ENCODE measurements at places on chromosomes 2 and 18.
A peak's percentile ranks its signal among the peaks of the same experiment; 100 is the strongest.

GRCh38 chr2:48600917-48601316, 16.7 kb upstream of the GTF2A1L start:
- no peaks in the 10 kb centered on the region for H3K27me3 ChIP-seq
- no peak for DNase-seq
- no peak overlapping the region for H3K4me3 ChIP-seq
- H3K4me1 ChIP-seq: no peaks in the 10 kb centered on the region
- H3K27ac ChIP-seq: no peak overlapping the region

DNA sequence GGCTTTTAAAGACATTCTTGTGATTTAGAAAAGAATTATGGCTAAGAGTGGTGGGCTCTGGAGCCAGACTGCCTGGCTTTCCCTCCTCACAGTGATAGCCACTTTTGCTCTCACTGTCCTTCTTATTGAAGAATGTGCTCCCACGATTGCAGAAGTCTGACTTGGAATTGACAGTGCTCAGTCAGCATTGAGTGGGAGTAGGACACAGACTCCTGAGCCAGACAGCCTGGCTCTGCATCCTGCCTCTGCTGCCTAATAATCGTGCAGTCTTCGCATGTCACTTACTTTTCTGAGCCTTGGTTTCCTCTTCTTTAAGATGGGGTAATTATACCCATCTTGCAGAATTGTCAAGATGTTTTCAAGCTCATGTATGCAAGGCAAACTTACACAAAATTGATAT, 23.3 kb downstream of the SPATS2L start:
- H3K27me3 ChIP-seq: no peaks in the 10 kb centered on the region
- no peak overlapping the region for H3K27ac ChIP-seq
- H3K4me1 ChIP-seq: peaks cover 17% of the 10 kb centered on the region
- no peaks in the 10 kb centered on the region for H3K36me3 ChIP-seq
- no peak overlapping the region for H3K4me3 ChIP-seq

DNA sequence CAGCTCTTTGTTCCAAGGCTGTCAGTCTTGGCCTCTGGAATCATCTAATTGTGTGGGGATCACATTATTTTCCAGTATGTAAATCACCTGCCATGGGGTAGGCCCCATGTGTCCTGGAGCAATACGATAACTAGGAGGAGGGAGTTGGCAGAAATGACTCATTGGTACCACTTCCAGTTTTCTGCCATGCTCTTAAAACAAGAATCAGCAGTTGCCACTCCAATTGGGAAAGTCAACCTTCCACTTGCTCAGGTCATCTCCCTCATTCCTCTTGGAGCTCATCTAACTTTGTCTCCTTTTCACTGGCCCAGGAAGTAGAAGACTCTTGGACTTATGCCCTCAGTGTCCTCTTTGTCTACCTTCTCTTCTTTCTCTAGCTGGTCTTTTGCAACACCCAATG, 487.0 kb downstream of the SLC4A3 start:
- no peak for DNase-seq
- H3K4me1 ChIP-seq: no peaks in the 10 kb centered on the region
- H3K36me3 ChIP-seq: no peaks in the 10 kb centered on the region
- no peak overlapping the region for H3K27ac ChIP-seq

- no peak for DNase-seq
- peaks cover 27% of the 10 kb centered on the region for H3K4me1 ChIP-seq
- no peaks in the 10 kb centered on the region for H3K27me3 ChIP-seq
- H3K36me3 ChIP-seq: no peaks in the 10 kb centered on the region
Measured at GRCh38 chr2:177165721-177166711, 46.6 kb upstream of the HNRNPA3 start.

DNA sequence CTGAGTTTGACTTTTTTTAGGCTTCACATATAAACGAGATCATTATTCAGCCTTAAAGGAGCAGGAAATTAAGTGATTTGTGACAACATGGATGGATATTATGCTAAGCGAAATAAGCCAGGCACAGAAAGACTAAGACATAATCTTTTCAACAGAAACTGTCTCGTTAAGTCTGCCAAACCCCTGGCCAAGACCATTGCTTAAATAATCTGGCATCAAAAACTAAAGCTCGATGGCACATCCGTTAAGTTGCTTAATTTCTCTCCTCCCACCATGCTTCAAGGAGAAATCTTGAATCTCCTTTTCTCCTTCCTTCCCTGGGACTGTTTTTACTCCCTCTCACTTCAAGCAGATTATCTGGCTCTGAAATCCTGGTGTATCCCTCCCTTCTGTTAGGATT, 140.3 kb downstream of the GALNT14 start:
- H3K36me3 ChIP-seq: no peaks in the 10 kb centered on the region
- DNase-seq: no peak
- no peak overlapping the region for H3K4me3 ChIP-seq
- no peak overlapping the region for H3K27ac ChIP-seq

GRCh38 chr2:149800624-149801542, 213.3 kb upstream of the MMADHC start:
- H3K4me3 ChIP-seq: no peak overlapping the region
- no peak overlapping the region for H3K27ac ChIP-seq

- no peaks in the 10 kb centered on the region for H3K27me3 ChIP-seq
- H3K4me3 ChIP-seq: no peak overlapping the region
- H3K27ac ChIP-seq: no peak overlapping the region
- H3K36me3 ChIP-seq: no peaks in the 10 kb centered on the region
- no peak for DNase-seq
Measured at GRCh38 chr2:222677981-222678380, 6.5 kb downstream of the MOGAT1 start.

- no peaks in the 10 kb centered on the region for H3K27me3 ChIP-seq
- peak overlapping the region; percentile 4 for H3K27ac ChIP-seq
- H3K36me3 ChIP-seq: no peaks in the 10 kb centered on the region
- H3K4me3 ChIP-seq: no peak overlapping the region
- no peak for DNase-seq
Measured at GRCh38 chr2:109244750-109245382, 115.9 kb downstream of the SH3RF3 start.

DNA sequence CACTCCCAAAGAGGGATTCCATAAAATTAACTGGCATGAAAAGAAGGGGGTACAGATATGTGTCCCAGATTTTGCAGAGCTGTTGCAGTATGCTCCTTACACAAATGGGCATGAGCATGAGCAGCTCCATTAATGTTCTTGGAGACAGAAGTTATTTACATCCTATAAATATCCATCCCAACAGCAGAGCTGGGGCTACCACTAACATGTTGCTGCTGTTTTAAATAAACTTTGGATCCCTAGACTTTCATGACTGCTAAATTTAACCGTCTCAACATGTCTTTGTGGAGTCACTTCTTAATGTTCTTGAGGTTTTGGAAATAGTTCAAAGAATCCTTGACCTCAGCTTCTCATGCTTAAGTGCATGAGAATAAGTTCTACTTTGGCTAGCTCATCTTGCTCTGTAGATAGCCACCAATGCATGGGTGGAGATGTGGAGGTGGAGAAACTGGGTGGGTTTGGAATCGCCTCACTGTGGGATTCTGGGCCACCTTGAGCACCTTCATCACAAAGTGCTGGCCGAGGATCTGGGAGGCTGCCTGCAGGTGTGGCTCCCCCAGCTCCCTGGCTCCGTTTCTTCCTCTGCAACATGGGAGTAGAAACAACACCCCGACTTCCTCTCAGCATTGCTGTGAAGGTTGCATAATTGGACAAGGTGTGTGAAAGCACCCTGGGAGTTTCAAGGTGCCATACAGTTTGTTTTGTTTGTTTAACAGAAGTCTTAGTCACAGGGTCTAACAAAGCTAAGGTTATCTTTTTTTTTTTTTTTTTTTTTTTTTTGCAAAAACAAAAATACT, 307.2 kb downstream of the MYCN start:
- H3K4me3 ChIP-seq: no peak overlapping the region
- H3K4me1 ChIP-seq: peaks cover 5% of the 10 kb centered on the region
- no peak for DNase-seq
- no peaks in the 10 kb centered on the region for H3K27me3 ChIP-seq
- H3K36me3 ChIP-seq: no peaks in the 10 kb centered on the region
- H3K27ac ChIP-seq: no peak overlapping the region

GRCh38 chr2:107807988-107808387, 18.7 kb upstream of the RGPD4 start:
- H3K4me1 ChIP-seq: peaks cover 4% of the 10 kb centered on the region
- no peaks in the 10 kb centered on the region for H3K27me3 ChIP-seq
- peak overlapping the region; percentile 0 for H3K27ac ChIP-seq
- no peaks in the 10 kb centered on the region for H3K36me3 ChIP-seq

- no peaks in the 10 kb centered on the region for H3K27me3 ChIP-seq
- no peaks in the 10 kb centered on the region for H3K36me3 ChIP-seq
Measured at GRCh38 chr2:205771031-205771430, 88.7 kb downstream of the NRP2 start.

DNA sequence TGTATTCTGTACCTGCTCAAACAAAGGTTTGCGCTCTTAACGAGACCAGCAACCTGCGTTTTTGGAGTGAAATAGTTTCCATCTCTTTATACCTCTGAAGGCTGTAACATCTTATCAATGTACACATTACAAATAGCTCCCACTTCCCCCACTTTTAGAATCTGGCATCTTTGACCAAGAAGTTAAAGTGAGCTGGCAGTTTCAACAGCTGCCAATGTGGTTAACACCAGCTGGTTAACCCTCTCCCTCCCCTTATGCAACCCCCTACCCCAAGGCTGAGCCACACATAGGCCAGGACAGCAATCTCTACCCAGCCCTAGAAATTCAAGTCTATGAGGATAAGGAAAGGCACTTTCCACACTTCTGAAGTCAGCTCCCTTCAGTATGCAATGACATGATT, 2.2 kb upstream of the SERTAD2 start:
- no peaks in the 10 kb centered on the region for H3K36me3 ChIP-seq
- DNase-seq: no peak
- H3K4me1 ChIP-seq: peaks cover 25% of the 10 kb centered on the region

DNA sequence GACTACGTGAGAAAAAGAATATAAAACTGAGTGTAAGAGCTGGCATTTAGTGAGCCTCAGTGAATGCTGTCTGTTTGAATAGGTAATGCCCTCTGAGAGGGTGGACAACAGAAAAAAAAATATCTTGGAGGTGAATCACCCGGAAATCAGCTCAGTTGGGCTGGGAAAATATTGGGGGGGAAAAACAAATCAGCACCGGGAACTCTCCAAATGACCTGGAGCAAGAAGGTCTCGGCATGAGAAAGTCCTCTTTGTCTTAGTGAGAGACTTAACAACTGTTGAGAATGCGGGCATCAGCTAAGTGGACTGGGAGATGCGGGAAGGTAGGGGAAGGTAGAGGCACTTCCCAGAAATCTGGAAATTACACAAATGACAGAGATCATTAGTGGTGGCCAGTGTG, 109.4 kb upstream of the POU3F3 start:
- H3K4me1 ChIP-seq: no peaks in the 10 kb centered on the region
- H3K36me3 ChIP-seq: no peaks in the 10 kb centered on the region
- H3K4me3 ChIP-seq: no peak overlapping the region

GRCh38 chr2:57809230-57809629, 237.4 kb upstream of the VRK2 start:
- H3K36me3 ChIP-seq: no peaks in the 10 kb centered on the region
- no peaks in the 10 kb centered on the region for H3K4me1 ChIP-seq
- DNase-seq: no peak
- H3K27me3 ChIP-seq: no peaks in the 10 kb centered on the region
- no peak overlapping the region for H3K4me3 ChIP-seq

- no peak overlapping the region for H3K27ac ChIP-seq
- no peaks in the 10 kb centered on the region for H3K4me1 ChIP-seq
- no peaks in the 10 kb centered on the region for H3K36me3 ChIP-seq
- peak; percentile 69 for DNase-seq
- no peak overlapping the region for H3K4me3 ChIP-seq
Measured at GRCh38 chr2:191566344-191566743, 111.6 kb upstream of the NABP1 start.

GRCh38 chr2:143428700-143429099, 299.5 kb downstream of the ARHGAP15 start:
- H3K4me3 ChIP-seq: no peak overlapping the region
- H3K27me3 ChIP-seq: no peaks in the 10 kb centered on the region
- DNase-seq: no peak
- H3K36me3 ChIP-seq: no peaks in the 10 kb centered on the region
- no peak overlapping the region for H3K27ac ChIP-seq
- peaks cover 19% of the 10 kb centered on the region for H3K4me1 ChIP-seq

DNA sequence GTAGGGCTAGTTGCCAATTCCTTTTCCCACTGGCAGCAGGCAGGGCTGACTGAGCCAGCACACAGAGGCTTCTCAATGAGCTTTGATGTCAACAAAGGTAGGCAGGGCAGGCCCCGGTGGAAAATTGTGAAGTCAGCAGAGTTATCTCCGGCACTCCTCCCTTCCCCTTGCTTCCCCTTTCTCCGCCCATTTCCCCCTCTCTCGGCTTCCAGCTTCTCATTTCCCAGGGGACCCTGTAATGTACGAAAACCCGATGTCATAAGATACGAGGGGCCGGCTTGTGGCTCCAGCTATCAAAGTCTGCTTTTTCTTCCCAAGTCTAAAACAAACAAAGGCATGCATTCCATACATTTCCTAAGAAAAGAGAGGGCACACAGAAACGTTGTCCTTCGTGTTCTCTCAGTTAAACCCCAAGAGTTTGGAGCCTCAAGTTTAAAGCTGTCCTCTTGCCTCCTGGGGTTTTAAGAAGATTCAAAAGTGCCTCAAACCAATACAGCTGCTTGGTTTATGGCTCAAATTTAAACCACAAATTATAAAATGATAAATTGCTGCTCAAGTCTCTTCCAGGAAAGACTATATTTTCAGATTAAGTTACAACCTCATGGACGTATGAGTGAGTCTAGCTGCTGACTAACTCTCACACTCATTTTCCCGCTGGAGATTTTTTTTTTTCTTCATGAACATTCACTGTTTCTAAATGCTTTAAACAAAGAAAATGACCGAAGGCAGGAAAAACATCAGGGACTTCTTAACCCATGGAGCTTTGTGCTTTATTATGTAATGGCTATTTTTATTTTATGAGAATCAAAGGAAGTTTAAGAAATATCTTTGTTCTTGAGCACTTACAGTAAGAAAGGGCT, 27.2 kb upstream of the EML4 start:
- peak overlapping the region; percentile 30 for H3K27ac ChIP-seq
- peaks cover 20% of the 10 kb centered on the region for H3K4me1 ChIP-seq
- H3K36me3 ChIP-seq: no peaks in the 10 kb centered on the region
- no peaks in the 10 kb centered on the region for H3K27me3 ChIP-seq
- H3K4me3 ChIP-seq: no peak overlapping the region
- peak; percentile 69 for DNase-seq

GRCh38 chr2:151632993-151633565, 101.2 kb downstream of the NEB start:
- no peak overlapping the region for H3K27ac ChIP-seq
- no peaks in the 10 kb centered on the region for H3K27me3 ChIP-seq
- no peak overlapping the region for H3K4me3 ChIP-seq
- H3K4me1 ChIP-seq: no peaks in the 10 kb centered on the region
- no peak for DNase-seq
- no peaks in the 10 kb centered on the region for H3K36me3 ChIP-seq

DNA sequence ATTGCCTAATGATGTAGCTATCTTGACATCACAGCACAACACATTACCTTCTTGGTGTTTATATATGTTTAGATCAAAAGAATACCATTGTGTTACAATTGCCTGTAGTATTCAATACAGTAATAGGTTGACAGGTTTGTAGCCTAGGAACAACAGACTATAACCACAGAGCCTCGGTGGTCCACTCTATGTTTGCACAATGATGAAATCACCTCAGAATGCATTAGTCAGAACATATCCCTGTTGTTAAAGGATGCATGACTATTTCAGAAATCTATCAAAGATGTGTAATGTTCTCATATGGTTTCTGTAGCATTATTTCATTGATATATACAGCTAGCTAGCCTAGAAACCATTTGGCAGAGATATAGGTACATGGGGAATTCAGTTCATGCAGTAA, 8.9 kb downstream of the METTL5 start:
- DNase-seq: no peak
- no peak overlapping the region for H3K27ac ChIP-seq
- no peak overlapping the region for H3K4me3 ChIP-seq
- H3K36me3 ChIP-seq: peaks cover 11% of the 10 kb centered on the region
- no peaks in the 10 kb centered on the region for H3K27me3 ChIP-seq

- H3K36me3 ChIP-seq: no peaks in the 10 kb centered on the region
- DNase-seq: no peak
- no peaks in the 10 kb centered on the region for H3K27me3 ChIP-seq
- H3K4me3 ChIP-seq: no peak overlapping the region
- no peak overlapping the region for H3K27ac ChIP-seq
Measured at GRCh38 chr2:101041413-101041812, 39.3 kb downstream of the RPL31 start.
